ENCODE measurements at places on chromosomes 1 and 21.

GRCh38 chr1:33122483-33123178 is 41.7 kb downstream of the AZIN2 start:
- DNase-seq: no peak

DNA sequence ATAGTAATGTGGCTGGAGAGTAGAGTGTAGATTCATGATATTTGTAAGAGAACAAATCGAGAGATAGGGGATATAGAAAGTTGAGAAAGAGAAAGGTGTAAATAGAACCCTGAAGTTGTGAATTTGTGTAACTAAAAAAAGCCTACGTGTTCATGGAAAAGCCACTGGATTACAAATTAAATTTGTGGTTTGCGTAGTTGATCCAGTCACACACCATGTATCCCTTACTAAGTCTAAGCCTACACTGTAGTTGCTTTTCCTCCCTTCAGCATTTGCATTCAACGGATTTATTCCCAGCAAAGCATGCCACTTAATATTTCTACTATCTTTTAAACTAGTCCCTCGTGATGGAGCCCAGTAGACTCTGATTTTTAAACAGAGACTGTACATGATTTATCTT is 24.9 kb downstream of the KMO start:
- DNase-seq: no peak

DNA sequence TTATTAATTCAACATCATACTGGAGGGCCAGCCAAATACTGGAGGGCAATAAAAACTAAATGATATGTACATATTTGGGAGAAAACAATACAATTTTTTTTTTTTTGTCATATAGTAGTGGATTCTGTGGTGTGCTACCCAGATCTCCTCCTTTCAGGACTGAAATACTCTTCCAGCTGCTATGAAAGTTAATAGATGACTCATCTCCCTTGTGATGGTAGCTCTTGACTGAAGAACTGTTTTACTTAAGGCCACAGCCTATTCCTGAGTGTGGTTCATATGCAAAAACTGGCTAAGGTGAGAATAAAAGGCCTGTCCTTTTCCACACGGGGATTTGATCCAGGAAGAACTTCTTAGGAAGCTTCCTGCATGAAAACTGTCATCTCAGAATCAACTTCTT is 307.9 kb downstream of the HLX start:
- no peak for DNase-seq

- DNase-seq: no peak
Observed at GRCh38 chr21:46108827-46109312, 11.0 kb downstream of the COL6A2 start.

- no peak for DNase-seq
Observed at GRCh38 chr1:29508458-29509107, 272.3 kb downstream of the PTPRU start.

GRCh38 chr1:64036549-64036948 is 166.9 kb upstream of the UBE2U start:
- DNase-seq: no peak

GRCh38 chr1:198756470-198756869 is 117.6 kb downstream of the PTPRC start:
- peak; percentile 32 for DNase-seq

- DNase-seq: peak; percentile 20
Observed at GRCh38 chr1:40004857-40005256, 35.7 kb upstream of the CAP1 start.

- no peak for DNase-seq
Observed at GRCh38 chr1:78722947-78723346, 73.3 kb downstream of the IFI44 start.

DNA sequence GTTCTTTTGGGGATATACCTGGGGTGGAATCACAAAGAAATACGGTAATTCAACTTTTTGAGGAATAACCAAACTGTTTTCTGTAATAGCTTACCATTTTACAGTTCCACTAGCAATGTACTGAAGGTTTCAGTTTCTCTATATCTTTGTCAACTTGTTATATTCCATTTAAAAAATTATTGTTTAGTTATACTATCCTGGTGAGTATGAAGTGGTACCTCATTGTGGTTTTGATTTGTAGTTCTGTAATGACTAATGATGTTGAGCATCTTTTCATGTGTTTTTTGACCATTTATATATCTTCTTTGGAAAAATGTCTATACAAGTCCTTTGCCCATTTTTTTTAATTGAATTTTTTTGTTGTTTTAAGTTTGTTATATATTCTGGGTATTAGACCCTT is 39.4 kb downstream of the MAST2 start:
- no peak for DNase-seq

DNA sequence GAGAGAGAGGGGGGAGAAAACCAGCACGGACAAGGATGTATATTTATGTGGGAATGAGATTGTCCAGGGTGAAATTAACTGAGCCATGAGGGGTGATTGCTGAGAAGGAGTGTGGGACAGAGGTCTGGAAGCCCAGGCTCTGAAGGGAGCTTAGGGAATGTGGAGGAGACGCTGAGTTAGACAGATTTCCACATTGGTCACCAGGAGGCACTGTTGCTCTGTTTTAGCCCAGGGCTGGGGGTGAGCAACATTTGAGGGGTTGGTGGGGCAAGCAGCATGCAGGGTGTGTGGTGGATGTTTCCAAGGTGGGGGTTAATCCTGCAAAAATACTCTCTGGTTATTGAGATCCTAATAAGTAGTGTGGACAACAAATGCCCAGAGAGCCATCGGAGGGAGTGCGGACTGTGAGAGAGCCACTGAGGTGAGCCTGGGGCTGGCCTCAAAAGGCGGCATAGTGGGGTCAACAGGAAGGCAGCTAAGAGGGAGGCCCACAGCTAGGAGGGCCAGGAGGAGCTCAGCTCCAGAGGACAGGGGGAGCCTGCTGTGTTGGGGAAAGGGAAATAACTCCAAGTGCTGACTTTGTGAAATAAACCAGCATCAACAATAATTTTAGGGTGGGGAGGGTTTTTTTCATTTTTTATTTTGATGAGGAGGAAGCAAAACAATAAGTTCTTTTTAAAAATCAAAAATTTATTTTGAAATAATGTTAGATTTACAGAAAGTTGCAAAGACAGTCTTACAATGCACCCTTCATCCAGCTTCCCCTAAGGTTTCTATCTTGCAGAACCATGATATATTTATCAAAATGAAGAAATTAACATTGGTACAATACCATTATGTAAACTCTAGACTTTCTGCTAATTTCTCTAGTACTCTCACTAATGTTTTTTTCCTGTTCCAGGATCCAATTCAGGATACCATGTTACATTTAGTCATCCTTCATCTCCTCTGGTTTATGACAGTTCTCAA is 82.8 kb upstream of the CD34 start:
- DNase-seq: no peak

DNA sequence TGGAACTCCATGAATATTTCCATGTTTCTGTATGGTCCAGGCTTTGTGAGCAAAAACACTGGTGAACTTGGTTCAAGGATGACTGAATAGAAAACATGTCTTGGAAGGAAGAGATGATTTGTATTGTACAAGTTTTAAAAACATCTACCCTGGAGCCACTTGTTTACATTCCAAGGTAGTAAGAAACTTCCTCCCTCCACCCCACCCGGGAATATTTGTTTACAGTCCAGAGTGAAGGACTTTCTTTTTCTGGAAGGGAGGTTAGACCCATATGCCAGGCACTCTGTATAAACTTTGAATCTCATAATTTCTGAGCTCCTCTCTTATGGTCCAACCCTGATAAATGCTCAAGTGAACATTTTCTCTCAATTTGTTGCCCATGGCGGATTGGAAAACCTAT is 323.3 kb upstream of the LYPLAL1 start:
- DNase-seq: no peak

DNA sequence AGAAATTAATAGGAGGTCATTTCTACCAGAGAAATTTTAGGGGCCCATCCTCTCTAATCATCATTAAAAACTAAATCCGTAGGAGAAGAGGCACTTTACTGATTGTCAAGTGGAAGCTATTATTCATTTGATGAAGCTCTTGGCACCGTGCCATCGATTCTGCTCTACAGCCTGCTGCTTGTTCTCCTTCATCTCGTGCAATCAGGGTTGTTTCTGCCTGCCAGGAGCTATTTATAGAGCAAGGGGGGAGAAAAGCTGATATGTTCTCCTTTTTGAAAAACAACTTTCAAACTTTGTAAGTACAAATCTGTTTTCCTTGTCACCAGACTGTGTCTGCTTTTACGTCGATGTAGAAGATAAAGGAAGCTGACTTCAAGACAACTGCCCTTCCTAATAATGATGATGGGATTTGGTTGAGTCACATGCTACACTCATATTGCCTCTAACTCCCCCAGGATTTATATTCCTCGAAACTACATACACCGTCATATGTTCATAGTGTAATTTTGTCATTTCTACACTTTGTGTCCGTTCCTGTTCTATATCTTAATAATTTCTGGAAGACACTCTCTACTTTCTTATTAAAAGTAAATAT is 169.6 kb upstream of the LHX8 start:
- DNase-seq: peak; percentile 40

GRCh38 chr1:183414365-183414764 is 3.8 kb downstream of the NMNAT2 start:
- no peak for DNase-seq

- DNase-seq: no peak
Observed at GRCh38 chr1:18635891-18636595, 5.4 kb downstream of the PAX7 start.
